ENCODE measurements at places on chromosomes 13 and 19.
A peak's percentile ranks its signal among the peaks of the same experiment; 100 is the strongest.

- DNase-seq, result no peak
Measured at GRCh38 chr19:38993271-38993670, 17.7 kb upstream of the FBXO17 start.

GRCh38 chr13:112907286-112907685 lies 61.7 kb upstream of the MCF2L start:
- DNase-seq, result no peak

GRCh38 chr19:49664171-49665035 lies 1.3 kb downstream of the IRF3 start:
- DNase-seq, result peak; percentile 78

DNA sequence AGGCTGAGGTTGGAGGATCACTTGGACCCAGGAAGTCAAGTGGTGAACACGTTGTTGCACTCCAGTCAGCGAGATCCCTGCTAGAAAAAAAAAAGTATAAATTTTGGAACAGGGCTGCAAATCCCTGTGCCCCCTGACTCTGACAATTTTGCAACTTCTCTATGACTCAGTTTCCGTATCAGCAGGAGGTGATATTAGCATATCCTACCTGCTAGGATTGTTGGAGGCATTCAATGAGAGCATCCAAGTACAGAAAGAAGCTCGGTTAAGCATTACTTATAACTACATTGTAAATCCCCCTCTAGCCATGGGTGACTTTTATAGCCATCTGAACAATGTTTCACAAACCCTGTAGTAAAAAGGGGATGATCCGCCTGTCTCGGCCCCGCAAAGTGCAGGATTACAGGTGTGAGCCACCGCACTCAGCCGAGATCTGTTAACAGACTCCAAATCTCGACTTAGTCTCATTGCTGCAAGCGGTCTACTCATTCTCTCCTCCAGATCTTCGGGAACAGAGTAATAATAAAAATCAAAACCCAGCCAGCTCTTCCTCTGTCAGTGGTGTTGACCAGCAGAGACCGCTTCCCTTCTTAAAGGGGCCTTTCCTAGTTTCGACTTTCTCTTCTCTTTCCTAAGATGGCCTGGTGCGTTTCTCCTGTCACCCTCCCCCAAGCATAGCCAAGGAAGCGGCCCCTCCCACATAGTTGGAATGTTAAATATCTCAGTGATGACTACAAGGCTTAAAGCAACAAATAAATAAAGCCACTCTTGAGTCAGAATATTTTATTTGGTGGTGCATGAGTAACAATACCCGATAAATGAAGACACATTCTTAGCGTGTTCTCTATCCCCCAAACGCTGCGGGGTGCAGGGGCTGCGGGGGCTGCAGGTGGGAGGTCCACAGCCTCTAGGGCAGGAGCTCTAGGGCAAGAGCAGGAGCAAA lies 10.3 kb upstream of the BICRA start:
- DNase-seq, result no peak

Data from GM19239 (cell line).